Activated CD4-positive, alpha-beta T cell treated with anti-CD3 and anti-CD28 coated beads, Interleukin-2, amount 50 U/mL, for 1 hour (primary cell): ENCODE measurements at places on chromosomes 7 and 10.

DNA sequence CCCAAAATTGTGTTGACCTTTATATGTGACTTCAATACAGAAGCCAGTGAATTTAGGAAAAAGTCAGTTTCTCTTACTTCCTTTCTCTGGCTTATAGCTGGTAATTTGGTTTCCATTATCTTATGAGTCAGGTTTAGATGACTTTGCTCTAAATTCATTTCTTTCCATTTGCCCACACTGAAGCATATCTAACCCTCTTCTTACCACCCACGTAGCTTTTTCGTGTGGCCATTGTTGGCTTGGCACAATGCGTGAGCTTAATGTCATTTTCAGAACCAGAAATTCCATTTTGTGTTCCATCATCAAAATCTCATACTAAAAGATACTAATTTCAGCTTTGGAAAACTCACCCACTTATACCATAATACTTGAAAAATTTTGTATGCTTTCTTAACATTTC, 271.2 kb downstream of the INHBA start:
- DNase-seq: no peak

DNA sequence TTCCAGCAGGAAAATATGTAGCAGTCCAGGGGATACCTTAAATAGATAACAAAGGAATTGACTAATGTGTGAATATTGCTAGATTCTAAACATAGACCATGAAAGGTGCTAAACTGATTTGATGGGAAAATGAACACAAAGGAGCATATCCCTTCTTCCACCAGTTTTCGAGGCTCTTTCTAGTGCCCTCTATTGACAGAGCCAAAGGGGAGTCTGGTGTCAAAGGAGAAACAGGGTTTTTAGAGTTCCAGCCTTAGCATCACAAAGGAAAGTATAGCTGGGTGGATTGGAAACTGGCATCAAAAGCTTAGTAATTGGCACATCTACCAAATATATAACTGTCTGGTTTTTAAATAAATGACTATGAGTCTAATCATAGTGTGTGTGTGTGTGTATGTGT, 636.8 kb downstream of the ETV1 start:
- no peak for DNase-seq

DNA sequence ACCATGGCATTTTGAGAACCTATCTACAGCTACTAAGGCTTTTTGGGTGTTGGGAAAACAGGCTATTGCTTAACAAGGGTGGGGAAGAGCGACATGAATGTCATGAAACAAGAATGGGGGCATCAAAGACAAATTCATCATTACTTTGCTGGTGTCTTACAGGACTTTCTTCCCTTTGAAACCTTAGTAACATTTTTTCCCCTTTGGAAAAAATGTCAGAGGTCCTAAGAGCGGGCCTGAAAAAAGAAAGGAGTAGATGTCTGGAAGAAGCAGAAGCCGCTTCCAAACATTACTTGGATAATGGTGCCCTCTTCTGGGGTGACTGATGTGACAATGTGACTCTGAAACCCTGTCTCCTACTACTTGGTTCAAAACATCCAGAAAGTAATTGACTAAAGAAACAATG, 3.8 kb upstream of the DDX50 start:
- DNase-seq: peak; percentile 14

DNA sequence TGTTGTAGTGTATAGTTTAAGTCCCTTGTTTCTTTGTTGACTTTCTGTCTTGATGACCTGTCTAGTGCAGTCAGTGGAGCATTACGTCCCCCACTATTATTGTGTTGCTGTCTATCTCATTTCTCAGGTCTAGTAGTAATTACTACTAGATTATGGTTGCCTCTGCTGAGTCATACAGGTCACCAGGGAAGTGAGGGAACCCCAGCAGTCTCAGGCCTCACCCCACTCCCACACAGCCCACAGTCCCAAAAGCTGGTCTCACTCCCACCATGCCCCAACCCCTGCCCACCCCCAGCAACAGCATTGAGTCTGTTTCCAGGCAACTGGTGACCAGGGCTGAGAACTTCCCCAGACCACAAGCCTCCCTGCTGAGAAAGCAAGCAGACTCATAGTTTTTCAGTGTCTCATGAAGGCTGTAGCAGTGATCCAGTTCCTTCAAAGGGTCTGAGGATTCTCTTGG, 88.0 kb downstream of the PLXDC2 start:
- no peak for DNase-seq

DNA sequence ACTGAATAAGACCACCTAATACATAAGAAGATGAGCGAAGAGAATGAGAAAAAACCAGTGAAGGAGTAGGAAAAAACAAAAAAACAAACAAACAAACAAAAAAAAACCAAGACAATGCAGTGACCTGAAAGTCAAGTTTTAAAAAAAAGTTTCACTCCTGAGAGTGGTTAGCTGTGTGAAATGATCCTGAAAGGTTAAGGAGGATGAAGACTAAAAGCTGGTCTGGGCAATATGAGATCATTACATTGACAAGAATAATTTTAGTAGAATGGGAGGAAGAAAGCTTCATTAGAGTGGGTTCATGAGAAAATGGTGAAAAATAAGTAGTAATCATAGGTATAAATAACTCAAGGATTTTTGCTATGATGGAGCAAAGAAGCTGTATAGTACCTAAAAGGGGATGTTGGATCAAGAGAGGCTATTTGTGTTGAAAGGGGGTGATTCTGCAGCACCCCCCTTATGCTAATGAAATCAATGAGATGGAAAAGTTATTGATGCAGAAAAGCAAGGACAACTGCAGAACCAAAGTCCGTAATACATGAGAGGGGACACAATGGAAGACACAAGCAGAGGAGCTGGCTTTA, 80.2 kb downstream of the KMT2C start:
- no peak for DNase-seq

DNA sequence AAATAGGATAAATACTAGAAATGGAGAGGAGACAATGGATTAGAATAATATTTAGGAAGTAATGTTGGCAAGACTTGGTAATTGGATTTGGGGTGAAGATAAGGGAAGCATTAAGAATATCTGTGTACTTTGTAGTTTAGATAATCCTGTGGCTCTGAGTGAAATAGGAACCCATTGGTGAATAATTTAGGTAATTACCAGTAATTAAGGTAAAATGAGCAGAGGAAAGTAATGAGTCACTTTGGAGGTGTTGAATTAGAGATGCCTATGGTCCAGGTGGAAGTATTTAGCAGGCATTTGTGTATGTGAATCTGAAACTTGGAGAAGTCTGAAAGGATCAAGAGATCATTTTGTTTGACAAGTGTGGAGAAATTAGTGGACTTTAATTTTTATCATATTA, 5.7 kb downstream of the C1GALT1 start:
- no peak for DNase-seq

DNA sequence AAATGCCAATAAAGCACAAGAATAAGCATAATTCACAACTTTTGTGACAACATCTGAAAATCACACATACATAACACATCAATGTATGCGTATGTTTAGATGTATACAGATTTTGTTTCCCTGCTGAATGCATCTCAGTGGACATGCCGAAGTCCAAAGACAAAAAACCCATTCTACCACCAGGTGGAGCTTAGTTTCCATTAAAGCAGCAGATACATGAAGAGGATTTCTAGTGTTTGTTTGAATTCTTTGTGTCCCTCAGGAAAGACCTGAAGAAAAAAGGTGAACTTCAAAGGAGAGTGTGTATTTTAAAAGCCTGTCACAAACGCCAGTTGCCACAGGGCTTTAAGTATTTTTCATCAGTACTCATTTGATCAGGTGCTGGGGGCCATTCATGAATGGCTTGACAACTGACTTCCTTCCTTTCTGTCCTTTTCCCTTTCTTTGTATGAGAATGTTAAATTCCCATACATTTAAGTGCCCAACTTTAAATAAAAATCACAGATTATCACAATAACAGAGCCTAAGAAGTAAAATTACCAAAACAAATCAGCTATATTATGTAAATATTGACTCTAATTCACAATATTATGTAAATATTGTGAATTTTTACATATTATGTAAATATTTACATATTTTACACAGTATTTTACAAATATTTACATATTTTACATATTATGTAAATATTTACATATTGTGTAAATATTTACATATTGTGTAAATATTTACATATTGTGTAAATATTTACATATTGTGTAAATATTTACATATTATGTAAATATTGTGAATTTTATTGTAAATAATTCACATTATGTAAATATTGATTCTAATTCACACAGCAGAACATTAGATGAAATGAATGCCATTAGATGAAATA, 343.0 kb downstream of the CRPPA start:
- no peak for DNase-seq

DNA sequence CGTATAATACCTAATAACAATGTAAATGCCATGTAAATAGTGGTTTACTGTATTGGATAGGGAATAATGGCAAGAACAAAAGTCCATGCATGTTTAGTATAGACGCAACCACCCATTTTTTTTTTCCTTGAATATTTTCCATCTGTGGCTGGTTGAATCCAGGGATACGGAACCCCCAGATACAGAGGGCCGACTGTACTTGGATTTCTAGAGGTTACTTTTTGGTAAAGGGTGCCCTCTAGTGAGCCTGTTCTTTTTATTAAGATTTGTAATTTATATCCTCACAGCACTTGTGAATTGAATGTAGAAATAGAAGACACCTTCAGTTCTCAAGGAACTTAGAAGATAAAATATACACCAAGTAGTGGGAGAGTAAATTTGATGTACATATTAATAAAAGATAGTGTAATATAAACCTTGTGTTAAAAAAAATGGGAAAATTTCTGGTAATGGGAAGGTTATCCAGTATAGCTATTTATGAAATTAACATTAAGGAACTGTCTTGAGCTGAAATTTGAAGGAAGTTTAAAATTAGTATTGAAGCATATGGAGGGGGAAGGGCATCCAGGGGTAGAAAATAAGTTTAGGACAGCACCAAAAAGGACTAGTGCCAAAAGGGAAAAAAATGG, 32.0 kb downstream of the EXOC6 start:
- DNase-seq: no peak

- DNase-seq: no peak
Observed at GRCh38 chr10:63843107-63843506, 321.9 kb downstream of the REEP3 start.

- no peak for DNase-seq
Observed at GRCh38 chr7:47521816-47522561, 59.9 kb downstream of the TNS3 start.

- DNase-seq: no peak
Observed at GRCh38 chr7:45176091-45176490, 18.5 kb downstream of the RAMP3 start.

GRCh38 chr10:121681997-121682687, 83.9 kb upstream of the FGFR2 start:
- DNase-seq: no peak

- no peak for DNase-seq
Observed at GRCh38 chr10:89100680-89101079, 106.4 kb downstream of the CH25H start.
